ENCODE measurements at places on chromosomes 13 and 19. TPM values are rescaled to one million over a fixed set of nuclear protein-coding genes. Genes with fewer than 3 reads are reported as not detected.

The WASF3 gene
- total RNA-seq, result 12.6 TPM

The OR4F17 gene
- total RNA-seq, result not detected

DNA sequence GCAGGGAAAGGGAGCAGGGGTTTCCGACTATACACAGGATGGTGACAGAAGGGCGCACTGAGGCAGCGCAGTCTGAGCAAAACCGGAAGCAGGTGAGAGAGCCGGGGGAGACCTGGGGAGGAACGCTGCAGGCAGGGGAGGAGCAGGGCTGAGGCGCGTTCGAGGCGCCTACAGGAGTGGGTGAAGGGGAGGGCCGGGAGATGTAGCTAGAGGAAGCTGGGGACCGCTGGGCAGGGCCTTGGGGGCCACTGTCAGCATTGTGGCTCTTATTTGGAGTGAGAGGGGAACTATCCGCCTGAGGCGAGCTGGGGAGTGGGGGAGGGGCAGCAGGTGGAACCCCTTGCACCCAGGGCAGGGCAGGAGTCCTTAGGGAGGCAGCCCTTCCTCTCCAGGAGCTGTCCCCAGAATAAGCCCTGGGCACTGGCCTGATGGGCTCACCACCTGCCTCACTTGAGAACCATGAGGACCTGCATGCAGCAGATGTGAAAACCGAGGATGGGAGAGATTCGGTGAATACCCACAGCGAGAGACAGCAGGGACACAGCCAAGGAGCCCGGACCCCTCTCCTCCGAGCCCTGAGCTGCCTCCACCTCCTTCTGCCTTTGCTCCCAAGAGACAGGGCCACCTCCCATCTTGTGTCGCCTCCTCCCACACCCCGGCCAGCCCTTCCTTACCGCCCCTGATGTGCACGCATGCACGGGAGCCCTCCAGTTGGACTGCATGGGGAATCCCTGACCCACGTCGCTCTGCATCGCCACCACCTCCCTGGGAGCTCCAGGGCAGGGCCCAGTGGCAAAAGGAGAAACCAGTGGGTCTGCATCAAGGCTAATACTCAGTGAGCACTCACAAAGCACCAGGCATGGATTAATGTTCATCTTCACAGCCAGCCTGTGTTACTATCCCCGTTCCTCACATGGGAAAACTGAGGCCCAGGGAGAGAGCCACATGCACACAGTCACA, 10.3 kb downstream of the AKT2 start:
- no peak for DNase-seq

The GJA3 gene
- total RNA-seq, result 17.6 TPM

DNA sequence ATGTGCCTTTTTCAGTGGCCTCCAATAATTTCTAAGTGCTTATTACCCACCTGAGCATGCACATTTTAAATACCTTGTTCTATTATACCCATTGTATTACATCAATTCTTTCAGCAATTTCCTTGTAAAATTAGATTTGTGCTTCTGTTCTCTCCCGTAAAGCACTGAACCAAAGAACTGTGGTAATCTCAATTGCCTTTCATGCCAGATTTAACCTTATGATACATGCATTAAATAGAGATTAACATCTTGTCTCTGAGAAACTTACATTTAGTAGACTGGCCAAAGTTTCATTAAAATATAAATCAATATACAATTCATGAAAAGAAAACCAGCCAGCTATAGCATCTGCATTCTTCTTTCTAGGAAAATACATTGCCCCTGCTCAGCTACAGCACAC, 137.2 kb downstream of the EFNB2 start:
- DNase-seq, result no peak
